ENCODE measurements at places on chromosomes 6 and 20.

- DNase-seq = no peak
These were observed 137.0 kb downstream of the MRPL14 start for GRCh38 chr6:43990275-43990626.

GRCh38 chr6:81762132-81762531 is 9.7 kb upstream of the TENT5A start:
- no peak for DNase-seq

- no peak for DNase-seq
These were observed 42.5 kb upstream of the RFPL4B start for GRCh38 chr6:112304680-112305079.

- peak; percentile 64 for DNase-seq
These were observed 170.2 kb downstream of the PREX1 start for GRCh38 chr20:48657426-48658197.

DNA sequence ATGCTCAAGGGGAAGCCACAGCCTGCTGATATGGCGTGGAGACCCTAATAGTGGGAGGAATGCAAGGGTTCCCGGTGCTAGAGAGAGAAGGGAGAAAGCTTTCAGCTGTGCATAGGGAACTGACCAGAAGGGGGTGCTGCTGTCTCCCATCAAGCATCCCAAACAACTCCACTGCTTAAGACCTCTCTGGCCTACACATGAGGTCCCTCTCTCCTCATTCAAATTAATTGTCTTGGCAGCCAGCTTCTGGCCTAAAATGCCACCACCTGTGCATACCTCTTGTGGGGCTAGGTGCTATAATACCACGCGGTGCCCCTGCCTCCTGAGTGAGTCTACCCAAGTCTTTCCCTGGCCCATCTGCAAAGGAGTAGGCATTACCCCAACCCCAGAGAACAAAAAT is 14.5 kb downstream of the ADISSP start:
- DNase-seq = peak; percentile 57

DNA sequence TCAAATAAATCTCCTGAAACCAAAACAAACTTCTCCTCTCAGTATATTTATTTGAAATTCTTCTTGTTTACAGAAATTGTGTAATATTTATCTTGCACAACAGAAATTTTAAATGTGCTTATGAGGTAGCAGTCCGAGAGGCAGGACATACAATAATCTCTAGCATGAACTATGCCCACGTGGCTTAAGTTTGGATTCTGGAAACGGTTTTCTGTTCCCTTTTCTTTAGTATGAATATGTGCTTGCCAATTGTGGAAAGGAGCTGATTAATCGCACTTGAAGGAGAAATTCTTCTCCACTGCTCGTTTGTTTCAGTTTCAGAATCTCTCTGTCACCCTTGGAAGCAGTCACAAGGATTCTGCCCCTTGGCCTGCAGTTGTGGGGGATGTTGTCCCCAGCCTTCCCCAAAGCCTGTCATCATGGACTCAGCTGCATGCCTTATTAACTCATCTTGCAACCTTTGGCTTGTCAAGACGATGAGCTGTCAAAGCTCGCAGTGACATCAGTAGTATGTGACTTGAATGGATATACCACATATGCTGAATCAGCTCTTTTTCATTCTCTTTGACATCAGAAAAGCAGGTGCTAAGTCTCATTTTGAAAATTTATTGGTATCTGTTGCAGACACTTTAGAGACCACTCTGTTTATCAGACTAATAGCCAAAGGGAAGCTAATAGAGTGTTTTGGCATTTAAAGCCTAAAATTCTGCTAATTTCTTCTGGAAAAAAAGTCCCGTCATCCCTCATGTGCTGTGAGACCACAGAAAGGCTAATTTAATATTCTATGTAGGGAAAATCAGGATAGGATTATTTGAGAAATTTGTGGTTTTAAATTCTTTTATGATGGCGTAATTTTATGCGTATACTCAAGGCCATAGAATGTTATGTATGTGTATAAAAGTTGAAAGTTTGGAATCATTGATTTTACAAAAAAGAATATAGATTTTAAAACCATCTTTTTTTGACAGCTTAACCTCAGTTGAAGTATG is 186.8 kb downstream of the ARID1B start:
- no peak for DNase-seq

GRCh38 chr6:167898673-167899311 is 72.1 kb downstream of the AFDN start:
- DNase-seq = no peak

DNA sequence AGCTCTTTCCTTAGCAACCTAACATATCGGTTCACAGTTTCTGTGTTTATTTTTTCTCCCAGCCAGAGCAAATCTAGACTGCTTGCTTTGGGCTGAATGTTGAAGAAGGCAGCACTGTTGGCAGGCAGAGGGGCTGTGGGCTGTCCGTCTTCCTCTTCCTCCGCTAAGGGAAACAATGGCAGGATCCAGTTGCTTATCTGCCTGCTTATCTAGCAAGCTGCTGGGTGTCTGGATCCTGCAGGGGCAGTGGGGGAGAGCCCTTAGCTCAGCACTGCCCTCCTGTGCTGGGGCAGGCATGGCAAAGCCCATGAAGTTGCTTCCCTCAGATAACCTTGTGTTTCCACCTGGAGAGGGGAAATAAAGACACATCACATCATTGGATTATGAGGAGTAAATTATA is 92.7 kb upstream of the CD93 start:
- DNase-seq = no peak

DNA sequence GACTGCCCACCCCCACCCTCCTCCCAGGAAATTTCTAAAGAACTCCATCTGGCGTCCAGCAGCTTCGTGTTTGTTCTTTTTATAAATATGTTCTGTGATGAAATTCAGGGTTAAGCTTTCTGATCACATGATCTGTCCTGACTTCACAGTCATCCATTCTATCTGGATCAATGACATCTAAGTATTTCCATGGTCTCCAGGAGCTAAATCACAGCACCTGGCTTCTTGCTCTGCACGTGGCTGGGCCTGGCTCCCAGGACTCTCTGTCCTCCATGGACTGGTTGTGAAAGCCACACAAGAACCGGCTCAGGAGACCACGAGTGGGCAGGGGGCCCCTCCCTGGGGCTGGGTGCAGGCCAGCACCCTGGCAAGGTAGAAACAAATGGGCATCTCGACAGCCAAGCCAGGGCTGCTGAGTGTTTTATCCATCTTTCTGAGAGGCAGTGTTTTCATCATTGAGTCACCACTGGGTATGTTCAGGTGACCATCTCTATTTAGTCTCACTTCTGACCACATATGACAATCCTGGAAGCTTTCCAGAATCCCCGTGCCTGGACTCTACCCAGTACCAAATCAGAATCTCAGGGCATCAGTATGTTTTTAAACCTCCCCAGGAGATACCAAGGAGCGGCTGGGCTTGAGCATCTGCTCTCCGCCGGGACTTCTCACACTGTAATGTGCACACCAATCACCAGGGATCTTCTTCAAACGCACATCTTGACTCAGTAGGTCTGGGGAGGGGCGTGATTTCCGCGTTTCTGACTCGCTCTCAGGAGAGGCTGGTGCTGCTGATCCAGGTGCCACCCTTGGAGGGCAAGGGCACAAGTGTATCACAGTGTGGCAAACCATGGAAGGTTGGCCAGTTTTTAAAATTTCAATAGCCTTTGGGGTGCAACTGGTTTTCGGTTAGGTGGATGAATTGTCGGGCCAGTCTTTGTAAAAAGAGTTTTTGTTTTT is 31.6 kb upstream of the PXDC1 start:
- no peak for DNase-seq

DNA sequence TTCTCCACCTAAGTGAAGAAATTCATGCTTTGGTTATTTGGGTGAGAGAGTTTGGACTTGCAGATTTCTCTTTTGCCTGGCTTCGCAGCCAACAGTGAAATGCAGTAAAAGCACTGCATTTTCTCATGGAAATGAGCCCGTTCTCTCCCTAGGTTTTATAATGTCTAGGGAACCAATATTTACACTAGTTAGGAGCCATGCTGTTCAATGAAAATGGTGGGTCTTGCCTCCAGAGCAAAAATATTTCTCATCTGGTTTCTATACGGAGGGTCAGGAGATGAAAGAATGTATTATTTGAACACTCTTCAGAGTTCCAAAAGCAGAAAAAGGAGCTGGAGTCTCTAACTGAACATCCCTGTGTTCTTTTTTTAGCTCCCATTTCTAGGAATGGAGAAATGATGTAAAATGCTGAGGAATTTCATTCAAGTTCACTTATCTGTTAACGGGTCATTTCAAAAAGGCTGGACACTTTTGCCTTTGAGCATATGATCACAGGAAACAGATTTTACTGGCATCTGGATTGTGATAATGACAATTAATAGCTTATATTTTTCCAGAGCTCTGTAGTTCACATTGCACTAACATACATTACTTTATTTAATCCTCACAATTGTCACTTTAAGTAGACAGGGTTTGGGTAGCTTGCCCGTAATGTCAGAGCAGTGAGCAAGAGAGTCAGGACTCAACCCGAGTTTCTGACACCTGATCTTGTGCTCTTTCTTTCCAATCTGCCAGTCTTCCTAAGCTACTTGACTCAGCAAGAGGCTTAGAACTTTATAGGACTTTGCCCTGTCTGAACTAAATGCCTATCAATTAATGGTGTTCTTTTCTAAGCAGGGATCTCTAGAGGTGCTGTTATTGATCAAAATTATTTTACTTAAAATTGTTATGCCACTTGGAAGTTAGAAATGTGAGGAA is 78.0 kb downstream of the PPP1R14C start:
- DNase-seq = no peak

DNA sequence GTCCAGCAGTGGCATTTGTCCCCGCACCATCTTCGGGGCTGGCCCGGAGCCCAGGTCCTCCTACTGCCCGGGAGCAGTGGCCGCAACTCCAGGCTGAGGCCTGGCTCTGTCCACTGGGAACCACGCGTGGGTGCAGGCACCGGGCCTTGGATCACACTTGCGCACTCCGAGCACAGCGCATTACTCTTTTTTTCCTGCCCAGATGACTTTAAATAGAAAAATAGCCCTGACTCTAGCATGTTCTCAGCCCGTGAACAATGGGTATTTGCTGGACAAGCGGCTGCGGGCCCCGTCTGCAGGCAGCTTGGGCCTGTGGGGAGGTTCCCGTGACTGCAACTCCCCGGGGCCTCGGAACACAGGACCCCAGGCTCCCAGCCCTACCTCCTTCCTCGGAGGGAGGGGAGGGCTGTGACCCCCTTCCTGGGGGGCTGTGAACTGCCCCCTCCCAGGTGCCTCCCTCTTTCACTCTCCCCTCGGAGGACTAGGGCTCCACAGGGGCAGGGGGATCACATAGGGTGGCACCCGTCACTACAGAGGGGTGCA is 162.2 kb downstream of the TBXT start:
- no peak for DNase-seq

DNA sequence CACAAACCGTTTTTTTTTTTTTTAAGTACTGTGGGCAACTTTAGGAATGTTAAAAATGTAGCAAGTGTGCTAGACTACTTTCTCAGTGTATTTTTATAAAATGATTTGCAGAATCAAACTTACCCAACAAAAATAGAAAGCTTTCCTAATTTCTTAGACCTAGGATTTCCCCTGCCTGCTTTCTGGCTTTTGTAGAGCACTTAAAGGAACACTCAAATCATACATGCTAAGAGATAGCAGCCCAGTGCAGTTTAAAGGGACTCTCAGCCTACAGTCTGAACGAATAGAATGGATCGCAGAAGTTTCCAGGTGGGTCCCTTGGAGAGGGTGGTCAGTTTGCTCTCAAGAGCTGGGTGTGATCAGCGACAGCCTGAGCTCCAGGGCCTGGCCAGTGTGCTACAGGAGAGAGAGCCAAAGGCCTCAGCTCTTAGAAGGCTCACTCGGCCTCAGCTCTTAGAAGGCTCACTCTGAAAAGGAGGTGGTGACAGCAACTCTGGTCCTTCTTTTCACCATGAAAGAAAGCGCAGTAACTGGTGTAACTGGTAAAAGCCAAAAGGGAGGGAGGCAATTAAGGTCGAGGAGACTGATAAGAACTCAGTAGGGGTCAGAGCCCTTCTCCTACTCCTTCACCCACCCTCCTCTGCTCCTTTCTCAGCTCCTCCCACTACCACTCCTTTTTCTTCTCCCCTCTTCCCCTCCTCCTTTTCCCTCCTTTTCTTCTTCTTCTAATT is 142.4 kb downstream of the ZFP64 start:
- DNase-seq = no peak
